ENCODE measurements at places on chromosomes 6 and 20.
A peak's percentile ranks its signal among the peaks of the same experiment; 100 is the strongest.

GRCh38 chr20:23349338-23350195 is 1.0 kb upstream of the NXT1 start:
- peak; percentile 81 for DNase-seq

DNA sequence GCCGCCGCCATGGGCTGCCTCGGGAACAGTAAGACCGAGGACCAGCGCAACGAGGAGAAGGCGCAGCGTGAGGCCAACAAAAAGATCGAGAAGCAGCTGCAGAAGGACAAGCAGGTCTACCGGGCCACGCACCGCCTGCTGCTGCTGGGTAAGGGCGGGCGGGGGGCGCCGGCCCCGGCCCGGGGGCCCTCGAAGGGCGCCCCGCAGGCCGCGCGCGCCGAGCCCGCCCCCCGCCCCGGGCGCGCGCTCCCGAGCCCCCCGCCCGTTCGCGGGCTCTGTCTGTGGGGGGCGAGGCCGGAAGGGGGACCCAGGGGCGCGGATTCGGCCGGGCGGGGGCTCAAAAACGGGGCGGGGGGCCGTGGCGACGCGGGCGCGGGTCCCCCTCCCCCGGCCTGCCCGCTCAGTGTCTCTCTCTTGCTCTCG is 39.2 kb downstream of the GNAS start:
- peak; percentile 51 for DNase-seq

DNA sequence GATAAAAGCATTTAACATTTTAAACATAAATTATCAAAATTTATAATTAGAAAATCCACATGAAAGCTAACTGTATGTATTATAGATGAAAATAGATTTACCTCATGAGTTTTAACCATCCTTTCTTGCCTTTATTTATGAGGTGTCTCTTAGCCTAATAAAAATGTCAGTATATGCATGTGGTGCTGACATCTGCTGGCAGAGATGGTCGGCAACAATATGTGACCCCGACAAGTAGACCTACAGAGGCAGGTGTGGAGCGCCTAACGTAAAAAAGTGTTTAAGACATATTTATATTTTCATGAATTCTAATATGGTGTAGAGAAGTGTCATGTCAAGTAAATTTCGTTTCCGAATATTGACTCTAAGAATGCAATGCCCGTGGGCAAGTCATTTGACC is 149.0 kb upstream of the FUT9 start:
- DNase-seq: no peak

DNA sequence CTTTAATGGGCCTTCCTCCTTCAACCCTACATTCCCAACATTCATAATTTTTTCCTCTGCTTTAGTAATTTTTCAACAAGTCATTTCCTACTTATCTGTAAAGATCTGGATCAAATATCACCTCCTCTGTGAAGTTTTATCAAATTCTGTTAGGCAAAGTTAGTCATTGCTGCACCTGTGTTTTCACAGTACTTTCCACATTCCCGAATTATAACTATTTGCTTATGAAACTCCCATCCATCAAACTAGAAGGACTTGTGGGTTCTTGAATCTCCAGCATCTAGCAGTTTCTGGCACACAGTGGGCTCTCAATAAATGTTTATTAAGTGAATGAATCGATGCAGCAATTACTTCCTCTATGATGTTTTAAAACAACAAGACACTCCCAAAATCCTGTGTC is 257.6 kb downstream of the HDGFL1 start:
- DNase-seq: no peak

DNA sequence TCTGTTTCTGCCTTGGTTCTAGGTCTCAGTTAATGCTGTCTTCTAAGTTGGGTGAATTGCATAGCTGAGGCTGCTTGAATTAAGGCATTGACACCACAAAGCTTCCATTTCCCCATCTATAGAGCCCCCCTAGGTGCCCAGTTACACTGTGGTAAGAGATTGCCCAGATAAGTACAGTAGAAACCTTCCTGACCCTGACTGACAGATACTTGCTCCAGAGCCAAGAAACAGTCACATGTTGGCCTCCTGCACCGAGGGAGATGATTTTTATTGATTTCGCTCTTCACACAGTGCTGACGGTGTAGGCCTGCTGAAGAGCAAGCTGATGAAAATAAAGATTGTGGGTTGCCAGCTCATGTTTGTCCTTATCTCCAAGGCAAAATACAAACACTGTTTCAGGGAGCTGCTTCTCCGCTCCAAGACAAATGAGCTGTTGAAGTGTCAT is 67.9 kb downstream of the TRMT11 start:
- no peak for DNase-seq

DNA sequence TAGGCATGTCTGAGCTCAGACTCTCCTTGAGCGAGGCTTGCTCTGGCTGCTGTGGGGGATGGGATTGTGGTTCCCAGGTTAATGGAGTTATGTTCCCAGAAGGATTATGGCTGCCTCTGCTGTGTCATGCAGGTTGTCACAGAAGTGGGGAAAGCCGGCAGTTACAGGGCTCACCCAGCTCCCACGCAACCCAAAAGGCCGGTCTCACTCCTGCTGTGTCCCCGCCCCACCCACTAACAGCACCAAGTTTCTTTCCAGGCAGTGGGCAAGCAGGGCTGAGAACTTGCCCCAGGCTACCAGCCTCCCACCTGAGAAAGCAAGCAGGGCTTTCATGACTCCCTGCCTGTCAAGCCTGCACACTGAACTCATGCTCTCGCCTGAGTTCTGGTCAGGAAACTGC is 750.5 kb downstream of the FRK start:
- DNase-seq: no peak

DNA sequence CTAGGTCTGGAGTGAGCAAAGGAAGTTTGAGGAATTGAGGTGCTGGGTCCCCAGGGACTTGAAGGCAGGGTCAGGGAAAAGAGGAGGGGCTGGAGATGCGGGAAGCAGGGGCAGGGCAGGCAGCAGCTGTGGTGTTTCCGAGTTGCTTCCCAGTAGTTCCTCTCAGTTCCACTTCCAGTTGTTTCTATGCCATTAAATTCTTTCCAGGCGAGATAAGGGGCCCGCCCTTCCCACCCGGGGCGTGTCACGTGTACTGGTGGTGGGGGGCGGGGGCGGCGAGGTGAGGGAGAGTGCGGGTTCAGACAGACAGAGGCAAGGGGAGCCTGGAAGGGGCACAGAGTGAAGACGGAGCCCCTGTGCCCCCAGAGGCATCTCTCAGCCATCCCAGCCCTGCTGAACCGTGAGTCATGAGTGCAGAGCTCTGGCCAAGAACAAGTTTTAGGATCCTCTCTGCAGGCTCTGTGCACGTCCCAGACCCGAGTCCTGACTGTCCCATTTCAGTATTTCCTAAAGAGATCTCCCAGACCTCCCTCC is 977 bp downstream of the TNXB start:
- DNase-seq: no peak

- DNase-seq: no peak
These were observed 604.6 kb upstream of the IMPG1 start for GRCh38 chr6:76677017-76677416.

DNA sequence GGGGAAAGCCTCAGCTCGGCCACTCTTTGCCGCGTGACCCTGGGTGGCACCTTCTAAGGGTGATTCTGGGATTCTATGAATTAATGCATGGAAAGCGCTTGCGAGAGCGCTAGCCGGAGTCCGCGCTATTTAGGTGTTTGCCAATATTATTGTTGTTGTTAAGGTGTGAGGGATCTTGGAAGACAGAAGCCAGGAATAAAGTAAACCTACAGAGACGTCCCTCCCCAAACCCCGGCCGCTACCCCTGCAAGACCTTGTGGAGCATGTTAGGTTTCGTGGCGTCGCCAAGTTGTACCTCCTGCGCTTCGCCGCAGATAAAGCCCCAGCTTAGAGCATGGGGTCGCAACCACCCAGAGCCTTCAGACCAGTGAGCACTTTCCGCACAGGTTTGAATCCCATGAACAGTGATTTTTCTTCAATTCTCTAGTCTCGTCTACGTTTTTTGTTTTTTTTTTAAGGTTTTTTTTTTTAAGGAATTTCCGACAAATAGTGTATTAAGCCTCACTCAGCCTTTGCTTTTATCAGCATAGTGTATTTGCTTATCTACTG is 16.9 kb upstream of the ZSCAN9 start:
- no peak for DNase-seq

DNA sequence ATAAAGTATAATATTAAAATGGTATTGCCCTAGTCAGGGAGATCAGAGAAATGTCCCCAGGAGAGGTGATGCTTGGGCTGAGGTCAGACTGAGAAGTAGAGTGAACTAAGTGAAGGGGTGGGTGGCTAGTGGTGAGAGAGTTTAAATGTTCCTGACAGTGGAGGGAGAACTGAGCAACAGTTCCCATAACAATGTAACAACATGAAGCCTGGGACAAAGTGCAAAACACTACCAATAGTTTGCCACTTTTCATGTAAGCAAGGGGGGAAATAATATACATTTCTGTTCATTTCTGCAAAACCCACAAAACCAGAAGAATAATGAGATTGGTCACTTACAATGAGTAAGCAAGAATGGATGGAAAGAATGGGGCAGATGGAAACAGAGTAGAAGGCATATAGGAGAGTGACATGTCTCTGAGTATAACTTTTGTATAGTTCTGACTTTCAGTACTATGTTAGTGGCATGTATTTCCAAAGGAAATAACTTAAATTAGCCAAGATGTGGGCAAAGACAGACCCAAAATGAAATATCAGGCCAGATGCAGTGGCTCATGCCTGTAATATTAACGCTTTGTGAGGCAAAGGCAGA is 13.3 kb upstream of the FAXC start:
- no peak for DNase-seq

- DNase-seq: no peak
These were observed 8.2 kb downstream of the PPP1R14C start for GRCh38 chr6:150150821-150151646.

DNA sequence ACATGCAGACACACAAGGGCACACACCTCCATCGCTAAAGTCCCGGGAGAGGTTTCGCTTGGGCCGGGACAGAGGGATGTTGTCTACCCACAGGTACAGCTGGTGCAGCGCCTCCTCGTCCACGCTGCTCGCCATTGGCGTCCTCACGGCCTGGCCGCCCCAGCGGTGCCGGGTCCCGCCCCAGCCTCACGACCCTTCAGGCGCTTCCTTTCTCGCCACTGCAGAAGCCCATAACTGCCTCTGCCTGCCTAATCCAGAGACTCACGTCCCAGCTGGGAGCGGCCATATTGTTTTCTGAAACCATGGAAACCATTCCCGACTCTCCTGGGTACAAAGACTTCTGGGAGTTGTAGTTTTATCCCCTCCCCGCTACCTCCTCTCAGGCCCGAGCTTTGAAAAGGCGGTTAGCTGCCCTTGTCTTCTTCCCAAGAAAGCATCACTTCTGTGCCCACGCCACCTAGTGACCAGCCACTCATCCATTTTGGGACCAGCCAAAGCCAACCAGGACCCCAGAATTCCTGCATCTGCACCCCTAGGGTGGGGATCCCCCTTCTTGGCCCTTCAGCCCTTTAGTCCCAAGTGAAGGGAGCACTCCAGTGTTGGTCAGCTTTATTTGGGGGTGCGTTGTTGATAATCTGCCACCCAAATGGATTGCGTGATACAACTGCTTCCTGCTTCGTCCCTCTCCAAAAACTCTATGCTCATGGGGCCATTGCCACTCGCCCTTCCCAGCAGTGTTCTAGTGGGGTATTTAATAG is at the start of gene SPEF1:
Gene SPEF1 (minus strand): TSS at position 296 of the 758 bp plus-strand sequence. CDS start 161 bp downstream, at position 135.
- peak; percentile 61 for DNase-seq

DNA sequence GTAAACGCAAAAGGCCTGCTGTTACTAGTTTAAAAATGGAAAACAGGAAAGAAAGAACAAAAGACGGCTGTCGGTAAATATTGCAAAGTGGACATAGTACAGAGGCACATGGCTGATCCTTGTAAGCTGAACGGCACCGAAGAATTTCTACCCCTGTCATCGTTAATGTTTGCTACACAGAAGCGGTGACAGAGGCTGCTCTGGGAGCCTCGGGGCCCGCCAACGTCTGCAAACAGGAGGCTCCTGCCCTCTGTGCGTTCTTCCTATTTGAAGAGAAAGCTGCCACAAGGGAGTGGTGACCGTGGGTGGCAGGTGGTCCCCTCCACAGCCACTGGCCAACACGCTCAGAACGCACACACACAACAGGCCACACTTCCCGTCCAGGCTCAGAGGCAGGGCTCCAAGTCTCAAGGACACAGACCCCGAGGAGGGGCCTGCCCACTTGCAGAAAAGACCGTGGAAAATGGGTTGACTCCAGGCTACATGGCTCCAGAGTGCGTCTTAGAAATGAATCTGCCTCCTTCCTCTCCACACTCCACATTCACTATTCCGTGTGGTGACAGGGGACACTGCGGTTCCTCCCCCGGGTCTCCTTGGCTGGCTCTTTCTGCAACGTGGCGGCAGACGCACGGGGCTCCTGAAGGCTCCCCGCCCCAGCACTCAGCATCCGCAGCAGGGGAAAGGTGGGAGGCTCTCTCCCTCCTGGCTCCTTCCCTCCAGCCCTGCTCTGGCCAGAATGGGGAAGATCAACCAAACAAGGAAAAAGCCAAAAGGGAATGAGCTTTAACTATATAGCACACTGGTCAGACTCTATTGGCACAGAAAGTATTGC is 64.5 kb downstream of the GMPR start:
- DNase-seq: no peak

- DNase-seq: no peak
These were observed 299.1 kb downstream of the EPHA7 start for GRCh38 chr6:93120154-93120742.

GRCh38 chr6:129555206-129555832 is 154.7 kb downstream of the ARHGAP18 start:
- DNase-seq: no peak

DNA sequence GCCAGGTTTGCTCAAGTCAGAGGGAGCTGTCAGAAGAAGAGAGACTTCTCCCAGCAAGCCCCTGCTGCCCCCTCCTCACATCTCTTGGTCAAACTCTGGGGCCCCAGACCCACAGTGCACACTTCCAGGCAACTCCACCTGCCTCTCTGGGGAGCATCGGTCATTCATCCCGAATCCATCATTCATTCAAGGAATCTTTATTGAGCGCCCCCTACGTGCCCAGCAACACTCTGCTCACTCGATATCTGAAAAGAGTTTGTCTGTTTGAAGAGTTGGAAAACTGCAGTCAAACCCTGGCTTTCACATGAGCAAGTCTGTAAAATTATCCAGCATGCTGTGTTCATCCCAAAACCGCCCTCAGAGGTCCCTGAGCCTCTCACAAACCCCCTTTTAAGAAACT is 66.2 kb downstream of the PRR18 start:
- DNase-seq: no peak

DNA sequence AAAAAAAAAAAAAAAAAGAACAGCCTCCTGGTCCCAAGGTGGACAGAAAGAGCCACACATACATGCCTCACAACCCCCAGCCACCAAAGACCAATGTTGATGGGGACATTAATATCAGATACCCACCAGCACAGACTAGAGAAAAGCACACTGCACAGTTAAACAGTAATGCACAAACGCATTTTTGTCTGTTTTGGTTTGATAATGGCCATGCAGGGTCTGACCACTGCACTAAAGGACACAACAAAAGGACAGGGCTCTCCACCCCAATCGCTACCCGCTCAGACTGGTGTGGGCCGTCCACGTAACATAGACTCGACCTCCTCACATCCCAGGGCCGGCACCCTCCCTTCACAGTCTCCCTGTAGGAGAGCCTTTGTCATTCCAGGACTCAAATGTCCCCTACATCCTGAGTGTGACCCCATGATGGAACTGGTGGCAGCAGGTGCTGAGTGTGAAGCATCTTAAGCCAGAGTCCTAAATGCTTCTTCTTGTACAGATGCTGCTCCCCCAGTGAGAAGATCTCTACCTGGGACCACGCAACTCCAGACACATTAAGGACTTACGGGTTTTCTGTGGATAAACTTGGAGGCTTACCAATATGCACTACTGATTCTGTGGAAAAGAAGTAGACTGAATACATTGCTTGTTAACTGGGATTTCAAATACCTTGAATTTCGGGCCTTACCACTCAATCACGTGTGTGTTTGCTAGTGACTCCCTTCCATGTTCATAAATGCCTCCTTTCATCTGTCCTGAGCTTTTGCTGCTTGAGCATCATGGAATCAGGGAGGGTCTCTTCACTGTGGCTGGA is 28.0 kb downstream of the RRBP1 start:
- DNase-seq: no peak

GRCh38 chr6:118350881-118351430 is 197.1 kb upstream of the PLN start:
- DNase-seq: no peak
